ENCODE measurements at places on chromosomes 1 and 21.

- DNase-seq = no peak
Observed at GRCh38 chr1:154859786-154860155, 10.3 kb downstream of the KCNN3 start.

- DNase-seq = peak; percentile 26
Observed at GRCh38 chr1:244319283-244320132, 132.2 kb downstream of the ADSS2 start.

DNA sequence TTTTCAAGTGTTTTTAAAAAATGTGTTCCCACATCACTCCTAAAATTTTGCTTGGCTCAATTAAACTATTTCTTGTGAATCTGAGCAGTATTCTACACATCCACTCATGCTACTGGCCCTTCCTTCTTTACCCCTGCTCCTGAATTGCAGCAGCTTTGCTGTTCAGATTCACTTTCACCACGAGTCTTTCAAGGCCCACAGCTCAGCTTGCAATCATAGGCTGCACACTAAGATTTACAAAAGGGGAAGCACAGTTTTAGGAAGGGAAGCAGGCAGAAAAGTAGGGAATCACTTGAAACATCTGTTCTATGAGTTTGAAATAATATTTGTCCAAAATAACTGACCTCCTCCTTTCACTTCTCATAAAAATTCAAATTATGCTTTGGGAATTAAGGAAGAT, 70.9 kb upstream of the EDEM3 start:
- no peak for DNase-seq

DNA sequence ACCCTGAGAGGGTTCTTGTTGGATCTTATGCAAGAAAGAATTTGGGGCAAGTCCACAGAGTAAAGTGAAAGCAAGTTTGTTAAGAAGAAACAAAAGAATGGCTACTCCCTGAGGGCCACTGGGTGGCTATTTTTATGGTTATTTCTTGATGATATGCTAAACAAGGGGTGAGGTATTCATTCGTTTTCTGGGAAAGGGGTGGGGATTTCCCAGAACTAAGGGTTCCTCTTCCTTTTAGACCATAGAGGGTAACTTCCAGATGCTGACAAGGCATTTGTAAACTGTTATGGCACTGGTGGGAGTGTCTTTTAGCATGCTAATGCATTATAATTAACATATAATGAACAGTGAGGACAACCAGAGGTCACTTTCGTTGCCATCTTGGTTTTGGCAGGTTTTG, 18.2 kb upstream of the IFI6 start:
- no peak for DNase-seq

GRCh38 chr1:230858236-230858820, 10.0 kb downstream of the C1orf198 start:
- DNase-seq = no peak

Measured in activated effector memory CD4-positive, alpha-beta T cell treated with Interleukin-2 at 50 U/mL for 16 hours (primary cell).